HT1080 (cell line): ENCODE measurements at places on chromosomes 2 and 18.

GRCh38 chr2:96137321-96138178, 752 bp downstream of the ASTL start:
- no peak for DNase-seq

DNA sequence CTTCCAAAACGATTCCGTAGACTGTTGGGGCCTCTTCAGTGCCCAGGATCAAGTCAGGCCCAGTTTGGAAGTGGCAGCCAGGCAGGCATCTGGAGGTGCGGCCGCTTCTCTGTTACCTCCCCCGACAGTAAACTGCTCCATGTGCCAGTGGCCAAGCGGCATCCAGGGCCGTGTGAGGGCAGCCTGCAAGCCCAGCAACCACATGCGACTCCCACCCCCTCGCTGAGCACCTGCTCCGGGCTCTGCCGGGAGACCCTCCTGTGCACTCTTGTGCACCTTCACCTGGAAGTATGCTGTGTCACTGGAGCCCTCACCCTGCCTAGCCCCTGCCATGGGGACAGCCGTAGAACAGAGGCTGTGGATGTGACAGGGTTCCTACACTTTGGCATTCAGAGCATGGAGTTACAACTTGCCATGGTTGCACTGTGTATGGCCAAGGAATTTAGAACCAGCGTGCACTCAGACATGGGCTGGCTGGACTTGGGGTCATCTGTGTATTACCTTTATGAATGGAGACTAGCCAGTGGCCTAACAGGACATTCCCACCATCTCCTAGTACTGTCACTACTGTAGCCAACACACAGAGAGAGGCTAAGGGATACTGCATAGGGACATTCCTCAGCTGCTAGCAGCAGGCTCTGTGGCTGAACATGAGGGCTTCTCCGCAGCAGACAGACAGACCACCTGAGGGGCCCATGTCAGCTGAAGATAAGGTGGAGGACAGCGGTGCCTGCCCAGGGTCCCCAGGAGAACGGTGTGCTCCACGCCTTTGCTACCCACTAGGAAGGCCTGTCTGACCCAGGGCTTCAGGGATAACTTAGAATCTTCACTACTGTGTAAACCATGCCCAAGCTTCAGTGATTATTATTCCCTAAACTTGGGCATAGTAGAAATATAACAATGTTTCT, 25.0 kb upstream of the FAHD2A start:
- no peak for DNase-seq

GRCh38 chr2:175535631-175536030, 354.1 kb upstream of the ATP5MC3 start:
- DNase-seq: no peak

DNA sequence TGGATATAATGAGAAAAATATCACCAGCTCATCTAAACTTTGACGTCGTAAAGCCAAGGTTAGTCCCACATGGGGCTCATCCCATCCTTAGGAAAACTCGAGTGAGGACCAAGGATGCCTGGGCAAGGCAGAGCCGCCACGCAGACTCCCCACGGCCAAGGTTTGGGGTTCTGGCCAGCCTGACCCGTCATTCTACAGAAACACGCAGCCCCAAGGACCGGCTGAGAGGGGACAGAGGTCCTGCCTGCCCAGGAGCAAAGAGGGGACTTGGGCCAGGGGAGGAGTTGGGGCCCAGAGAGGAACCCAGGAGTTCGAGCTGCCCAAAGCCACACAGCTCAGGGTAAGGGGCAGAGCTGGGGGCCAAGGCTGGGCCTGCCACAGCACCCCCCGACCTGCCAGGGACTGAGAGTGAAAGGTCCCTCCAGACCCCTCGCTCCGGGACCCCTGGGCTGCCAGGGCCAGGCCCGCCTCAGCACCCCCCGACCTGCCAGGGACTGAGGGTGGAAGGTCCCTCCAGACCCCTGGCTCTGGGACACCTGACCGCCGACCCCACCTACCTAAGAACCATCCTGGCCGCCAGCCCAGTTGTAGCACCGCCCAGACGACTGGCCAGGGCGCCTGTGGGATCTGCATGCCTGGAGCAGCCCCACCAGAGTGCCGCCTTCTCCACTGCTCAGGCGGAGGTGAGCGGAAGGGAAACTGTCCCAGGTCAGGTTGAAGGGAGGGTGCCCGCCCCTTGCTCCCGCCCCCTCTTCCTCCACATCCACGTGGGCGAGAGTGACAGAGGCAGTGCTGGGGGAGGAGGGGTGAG, at the start of gene PDCD1:
PDCD1 (minus strand) TSS at position 689 of the 811 bp plus-strand sequence; CDS start at position 633, 56 bp downstream.
- DNase-seq: no peak

DNA sequence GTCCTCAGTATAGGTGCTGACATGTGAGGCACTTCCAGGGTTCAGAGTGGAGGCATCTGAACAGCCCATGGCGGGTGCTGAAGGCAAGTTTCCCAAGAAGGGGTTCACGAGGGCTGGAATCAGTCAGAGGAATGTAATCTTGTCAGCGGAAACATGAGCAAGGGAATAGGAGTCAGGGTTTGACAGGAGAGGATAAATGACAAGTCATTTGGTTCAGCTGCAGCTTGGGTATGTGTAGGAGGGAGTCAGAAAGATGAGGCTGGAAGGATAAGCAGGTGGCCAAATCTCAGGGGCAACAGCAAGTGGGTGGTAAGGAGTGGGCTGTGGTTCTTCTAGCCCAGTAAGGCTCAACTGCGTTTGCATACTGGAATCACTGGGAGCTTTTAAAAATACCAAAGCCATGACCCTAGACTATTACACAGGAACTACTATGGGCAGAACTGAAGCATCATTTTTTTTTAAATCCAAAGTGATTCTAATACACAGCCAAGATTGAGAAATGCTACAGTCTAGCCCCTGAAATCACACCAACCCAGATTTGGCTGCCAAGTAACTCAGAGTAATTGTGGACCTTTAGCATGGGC, 41.8 kb upstream of the NAB1 start:
- peak; percentile 90 for DNase-seq

GRCh38 chr2:237326266-237327171, 87.4 kb downstream of the COL6A3 start:
- DNase-seq: no peak

- no peak for DNase-seq
Observed at GRCh38 chr2:182949052-182949451, 82.6 kb upstream of the FRZB start.

DNA sequence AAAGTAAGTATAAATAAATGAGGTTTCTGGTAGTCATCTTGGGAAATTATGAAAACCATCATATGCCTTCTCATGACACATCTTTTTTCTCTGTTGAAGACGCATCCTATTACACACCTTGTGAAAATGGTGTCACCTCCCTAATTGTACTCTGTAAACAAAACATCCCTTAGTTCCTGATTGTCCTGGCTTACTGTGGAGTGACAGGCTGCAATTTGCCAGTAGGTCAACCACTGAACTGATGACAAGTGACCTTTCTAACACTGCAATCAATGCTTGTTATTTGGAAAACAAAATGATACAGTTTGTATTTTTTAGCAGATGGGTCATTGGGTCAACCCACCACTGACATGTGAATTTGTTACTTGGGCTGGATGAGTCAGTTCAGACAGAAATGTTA, 219.5 kb downstream of the PTPRM start:
- DNase-seq: no peak

DNA sequence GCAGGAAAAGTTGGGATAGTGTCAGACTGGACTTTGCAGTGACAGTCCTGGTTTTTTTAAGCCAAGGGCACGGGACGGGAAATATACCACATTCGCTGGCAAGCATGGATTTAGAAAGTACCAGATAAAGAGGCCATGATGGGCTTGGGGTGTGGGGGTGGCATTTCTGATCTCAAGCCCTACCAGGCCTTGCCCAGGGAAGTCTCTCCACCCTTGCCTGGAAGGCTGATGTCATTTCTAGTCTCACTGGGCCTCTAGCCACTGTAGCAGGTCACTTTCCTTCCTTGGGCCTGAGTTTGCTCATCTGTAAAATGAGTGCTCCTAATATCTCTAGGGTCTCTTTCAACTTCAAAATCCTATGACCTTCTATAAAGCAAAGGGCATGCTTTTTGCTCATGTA, 1.8 kb downstream of the ZBTB7C start:
- DNase-seq: no peak

- no peak for DNase-seq
Observed at GRCh38 chr2:13401312-13401711, 684.6 kb downstream of the TRIB2 start.

DNA sequence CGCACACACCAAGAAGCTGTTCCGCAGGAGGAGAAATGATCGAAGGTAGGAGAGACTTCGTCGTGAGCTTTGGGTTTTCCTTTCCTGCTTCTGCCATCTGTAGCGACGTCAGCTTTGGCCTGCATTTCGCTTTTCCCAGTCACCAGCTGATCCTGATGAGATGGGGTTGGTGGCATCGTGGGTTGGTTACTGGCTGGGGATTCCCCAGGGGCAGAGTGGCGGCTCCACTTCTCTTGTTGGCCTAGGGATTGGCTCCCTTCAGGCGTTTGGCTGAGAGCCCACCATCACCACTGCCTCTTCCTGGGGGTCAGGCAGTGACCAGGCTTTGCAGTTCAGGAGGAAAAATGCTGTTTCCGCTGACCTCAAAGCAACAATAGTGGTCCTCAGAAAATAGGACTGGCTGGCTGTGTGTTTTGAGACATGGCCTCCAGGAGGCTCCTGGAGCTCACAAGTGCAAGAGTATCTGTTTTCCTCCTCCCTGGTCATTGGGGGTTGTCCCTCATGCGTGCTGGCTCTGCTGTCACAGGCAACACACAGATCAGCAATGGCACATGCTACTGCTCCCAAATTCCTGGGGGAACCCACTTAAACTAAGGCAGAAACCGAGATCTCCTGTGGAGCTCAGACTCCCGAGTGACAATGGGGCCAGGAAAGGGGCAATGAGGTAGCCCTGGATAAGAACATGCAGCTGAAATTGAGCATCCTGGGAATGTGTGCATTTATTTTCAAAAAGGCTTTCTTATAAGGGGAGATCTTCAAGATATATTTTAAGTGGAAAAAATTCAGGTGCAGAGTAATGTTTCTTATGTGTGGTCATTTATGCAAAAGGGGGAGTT, 173.0 kb downstream of the CTIF start:
- peak; percentile 34 for DNase-seq

DNA sequence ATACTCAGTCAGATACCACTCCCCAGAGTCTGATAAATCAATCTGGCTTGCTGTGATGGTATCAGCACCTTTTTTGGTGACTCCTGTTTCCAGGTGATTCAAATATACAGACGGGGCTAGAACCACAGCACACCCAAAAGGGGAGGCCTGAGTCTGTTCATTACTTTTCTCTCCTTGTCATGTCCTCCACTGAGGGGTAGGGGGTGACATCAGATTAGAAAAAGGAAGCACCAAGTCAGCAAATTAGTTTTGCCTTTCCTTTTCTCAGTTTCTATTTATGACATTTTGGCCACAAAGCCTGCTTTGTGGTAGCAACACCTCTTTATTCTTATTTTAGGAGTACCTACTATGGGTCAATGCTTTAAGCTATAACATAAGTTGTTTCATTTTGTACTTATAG, 127.4 kb downstream of the CCDC102B start:
- peak; percentile 11 for DNase-seq

GRCh38 chr18:44682201-44682870, 1.6 kb downstream of the SETBP1 start:
- no peak for DNase-seq

DNA sequence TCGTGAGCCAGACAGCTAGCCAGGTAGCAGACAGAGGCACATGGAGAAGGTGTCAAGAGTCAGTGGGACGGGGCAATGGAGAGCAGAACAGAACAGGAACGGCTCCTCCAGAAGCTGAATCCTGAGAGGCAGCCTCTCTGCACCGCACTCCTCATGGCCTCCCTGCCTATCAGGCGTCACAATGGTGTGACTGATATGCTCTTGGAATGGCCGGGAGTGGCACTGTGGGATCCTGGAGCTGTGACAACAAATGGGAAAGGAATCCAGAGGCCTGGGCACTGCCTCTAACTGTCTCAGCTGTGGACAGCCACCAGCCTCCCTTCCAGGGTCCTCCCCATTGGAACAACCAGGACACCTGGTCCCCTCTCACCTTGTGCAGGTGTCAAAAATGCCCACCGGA, 89.1 kb upstream of the ID2 start:
- no peak for DNase-seq

GRCh38 chr2:8265476-8266226, 416.2 kb upstream of the ID2 start:
- no peak for DNase-seq

DNA sequence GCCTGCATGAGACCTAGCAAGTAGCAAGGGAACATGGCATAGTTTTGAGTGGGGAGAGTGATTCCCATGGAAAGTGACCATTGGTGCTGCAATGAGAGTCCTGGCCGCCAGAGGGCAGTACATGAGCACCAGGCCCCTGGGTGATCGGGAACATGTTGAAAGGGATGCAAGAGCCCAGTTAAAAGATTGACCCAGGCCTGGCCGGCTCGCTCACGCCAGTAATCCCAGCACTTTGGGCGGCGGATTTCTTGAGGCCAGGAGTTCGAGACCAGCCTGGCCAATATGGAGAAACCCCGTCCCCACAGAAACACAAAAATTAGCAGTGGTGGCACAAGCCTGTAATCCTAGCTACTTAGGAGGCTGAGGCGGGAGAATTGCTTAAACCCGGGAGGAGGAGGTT, 22.2 kb downstream of the FAP start:
- DNase-seq: peak; percentile 67

GRCh38 chr2:173117678-173118077, 42.0 kb downstream of the MAP3K20 start:
- DNase-seq: no peak

GRCh38 chr2:5042666-5043440, 649.3 kb upstream of the SOX11 start:
- DNase-seq: no peak

DNA sequence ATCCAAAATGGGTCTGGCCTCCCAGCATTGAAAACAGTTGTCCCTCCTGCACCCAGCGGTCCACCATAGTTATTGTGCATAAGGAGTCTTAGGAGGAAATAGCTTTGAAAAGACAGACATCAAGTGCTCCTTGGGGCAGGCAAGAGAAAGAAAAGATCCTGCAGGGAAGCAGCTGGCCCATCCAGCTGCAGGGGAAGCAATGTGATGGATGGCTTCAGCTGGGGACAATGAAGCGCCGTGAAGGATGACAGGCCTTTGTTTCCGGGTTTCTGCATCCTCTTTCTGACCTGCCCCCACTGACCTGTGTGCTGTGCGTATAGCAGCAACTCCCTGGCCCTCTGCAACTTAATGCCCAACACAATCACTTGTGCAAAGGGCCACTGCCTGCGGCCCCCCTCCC, 142.9 kb upstream of the NCKAP5 start:
- no peak for DNase-seq

DNA sequence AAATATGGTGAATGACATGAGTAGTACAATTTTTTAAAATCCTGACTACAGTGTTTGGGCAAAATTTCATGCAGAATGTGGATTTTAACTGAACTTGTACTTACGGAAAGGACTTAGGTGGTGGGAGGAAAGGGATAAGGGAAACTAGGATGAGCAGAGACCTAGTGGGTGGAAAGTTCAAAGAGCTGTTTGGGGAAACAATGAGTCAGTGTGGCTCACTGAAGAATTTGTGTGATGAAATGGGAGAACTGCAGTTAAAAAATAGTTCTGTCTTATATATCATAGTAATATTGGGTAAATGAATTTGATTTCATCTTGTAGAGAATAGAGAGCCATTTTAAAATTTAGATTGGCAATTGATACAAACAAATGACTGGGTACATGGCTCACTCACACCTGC, 220.1 kb upstream of the CTAGE1 start:
- peak; percentile 48 for DNase-seq
